ENCODE measurements at places on chromosomes 4 and X.

DNA sequence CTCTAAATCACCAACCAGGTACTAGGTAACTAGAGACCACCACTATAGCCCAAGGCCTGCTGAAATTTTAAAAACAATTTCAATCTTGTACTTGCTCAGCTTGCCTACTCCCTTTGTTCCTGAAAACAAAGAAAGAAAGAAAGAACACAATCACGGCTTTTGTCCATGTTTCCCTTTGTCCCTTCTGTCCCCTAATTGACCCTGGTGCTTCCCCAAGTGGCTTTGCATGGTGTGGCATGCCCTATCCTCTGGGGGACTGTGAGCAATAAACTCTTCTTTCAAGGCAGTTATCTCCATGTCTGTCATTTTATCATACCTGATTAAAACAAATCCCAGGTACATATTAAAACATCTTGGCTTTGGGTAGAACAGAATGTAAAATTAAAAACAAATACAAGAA is 94.8 kb downstream of the ARSJ start:
- DNase-seq = no peak

DNA sequence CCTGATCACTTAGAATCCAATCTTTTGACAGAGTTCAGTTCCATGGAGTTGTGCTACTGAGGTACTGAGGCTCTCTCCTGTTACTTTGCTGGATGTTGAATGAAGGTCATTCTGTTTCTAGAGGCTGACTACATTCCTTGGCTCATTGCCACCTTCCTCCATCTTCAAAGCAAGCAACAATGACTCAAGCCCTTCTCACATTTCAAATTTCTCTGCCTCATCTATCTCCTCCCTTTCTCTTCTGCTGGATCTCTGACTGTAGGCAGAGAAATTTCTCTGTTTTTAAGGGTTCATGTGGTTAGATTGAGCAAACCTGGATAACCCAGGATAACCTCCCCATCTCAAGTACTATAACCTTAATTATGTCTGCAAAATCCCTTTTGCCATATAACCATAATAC is 775.4 kb downstream of the STPG2 start:
- peak; percentile 20 for DNase-seq

- no peak for DNase-seq
Measured at GRCh38 chr4:91577864-91578263, 725.9 kb upstream of the GRID2 start.

DNA sequence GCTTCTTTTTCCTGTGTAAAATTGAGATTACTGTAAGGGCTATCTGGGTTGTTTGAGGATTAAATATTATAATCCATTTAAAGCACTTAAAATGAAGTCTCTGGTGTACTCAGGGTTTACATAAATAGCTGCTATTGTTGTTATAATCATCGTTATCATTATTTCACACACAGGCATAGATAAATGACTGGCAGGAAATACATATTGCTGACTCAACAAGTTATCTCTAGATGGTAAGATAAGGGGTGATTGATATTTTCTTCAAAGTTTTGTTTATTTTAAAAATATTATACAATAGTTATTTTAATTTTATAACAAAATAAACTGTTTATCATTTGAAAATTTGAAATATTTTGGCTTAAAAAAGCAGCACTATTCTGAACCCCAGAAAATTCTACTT is 134.3 kb upstream of the DCAF12L2 start:
- no peak for DNase-seq

DNA sequence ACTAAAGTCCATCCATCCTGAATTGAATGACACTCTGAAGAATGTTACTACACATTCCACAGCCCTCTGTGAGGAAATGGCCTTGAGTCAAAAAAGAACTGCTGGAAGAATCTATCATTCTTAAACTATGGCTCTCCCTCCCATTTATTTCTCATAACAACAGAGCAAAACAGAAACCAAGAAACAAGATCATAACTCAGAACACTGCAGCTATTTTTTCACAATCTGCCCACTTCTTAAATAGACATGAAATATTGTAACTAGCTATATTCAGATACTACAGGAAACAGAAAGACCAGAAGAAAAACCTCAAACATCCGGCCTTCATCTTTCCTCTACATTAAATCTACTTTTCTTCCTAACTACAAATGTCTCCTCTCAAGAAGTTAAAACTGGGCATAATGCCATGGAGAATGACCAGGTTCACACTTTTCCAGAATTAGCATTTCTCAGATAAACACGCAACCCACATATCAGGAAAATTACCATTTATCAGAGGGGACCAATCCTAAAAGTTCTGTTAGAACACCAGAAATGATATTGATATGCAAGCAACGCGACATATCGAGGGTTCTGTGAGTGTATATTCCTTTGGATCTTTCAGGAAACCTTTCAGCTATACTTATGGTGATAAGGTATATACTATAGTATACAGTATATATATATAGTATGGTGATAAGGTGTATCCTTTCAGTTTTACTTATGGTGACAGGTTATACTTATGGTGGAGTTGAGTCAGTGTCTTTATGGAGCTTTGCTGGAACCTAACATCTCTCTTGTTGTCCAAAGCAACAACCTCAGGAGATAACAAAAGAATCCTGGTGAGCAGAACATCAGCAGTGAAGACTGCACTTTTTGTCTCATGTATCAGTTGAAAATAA is 60.4 kb upstream of the IRF2 start:
- peak; percentile 84 for DNase-seq

DNA sequence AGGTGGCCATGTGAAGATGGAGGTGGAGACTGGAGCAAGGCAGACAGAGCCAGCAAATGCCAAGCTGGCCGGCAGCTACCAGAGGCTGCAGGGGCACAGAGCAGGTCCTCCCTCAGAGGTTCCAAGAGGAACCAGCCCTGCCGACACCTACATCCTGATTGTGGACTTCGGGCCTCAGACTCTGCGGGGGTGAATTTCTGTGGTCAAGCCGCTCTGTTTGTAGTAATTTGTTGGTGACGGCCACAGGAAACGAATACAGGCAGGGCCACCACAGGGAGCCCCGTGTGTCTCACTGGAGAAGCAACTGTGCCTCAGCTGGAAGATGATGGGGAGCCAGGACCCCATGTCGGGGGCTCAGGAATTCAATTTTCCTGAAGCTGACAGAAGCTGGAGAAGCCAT is 28.3 kb downstream of the ZFYVE28 start:
- no peak for DNase-seq

GRCh38 chr4:150581056-150581605 is 820 bp upstream of the MAB21L2 start:
- no peak for DNase-seq

- DNase-seq = peak; percentile 94
Measured at GRCh38 chrX:130079824-130080406, 30.4 kb downstream of the ELF4 start.

GRCh38 chrX:47223476-47224250 is 5.2 kb downstream of the CDK16 start:
- no peak for DNase-seq

DNA sequence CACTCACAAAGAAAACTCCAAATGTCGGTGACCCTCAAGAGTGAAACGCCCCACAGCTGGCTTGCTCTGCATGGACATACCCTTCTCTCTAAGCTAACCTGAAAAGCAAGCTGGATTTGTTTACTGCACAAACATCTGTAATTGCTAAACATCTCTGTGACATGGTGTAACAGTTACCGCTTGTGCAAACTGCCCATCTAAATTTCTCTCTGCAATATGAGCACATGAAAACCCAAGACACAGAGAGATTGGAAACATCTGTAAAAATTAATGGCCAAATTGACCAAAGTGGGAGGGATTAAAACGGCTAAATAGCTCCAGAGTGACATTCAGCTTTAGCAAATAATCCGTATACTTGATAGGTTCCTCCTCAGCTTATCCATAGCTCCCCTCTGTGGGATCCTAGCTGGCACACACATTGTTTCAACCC is 155.0 kb upstream of the MAP3K15 start:
- DNase-seq = peak; percentile 52

GRCh38 chr4:93810340-93810992 is 18.1 kb upstream of the ATOH1 start:
- DNase-seq = no peak

- no peak for DNase-seq
Measured at GRCh38 chr4:40749717-40750460, at the start of gene NSUN7. NSUN7 (plus strand) TSS chr4:40749955; CDS start chr4:40750694, 739 bp downstream.

DNA sequence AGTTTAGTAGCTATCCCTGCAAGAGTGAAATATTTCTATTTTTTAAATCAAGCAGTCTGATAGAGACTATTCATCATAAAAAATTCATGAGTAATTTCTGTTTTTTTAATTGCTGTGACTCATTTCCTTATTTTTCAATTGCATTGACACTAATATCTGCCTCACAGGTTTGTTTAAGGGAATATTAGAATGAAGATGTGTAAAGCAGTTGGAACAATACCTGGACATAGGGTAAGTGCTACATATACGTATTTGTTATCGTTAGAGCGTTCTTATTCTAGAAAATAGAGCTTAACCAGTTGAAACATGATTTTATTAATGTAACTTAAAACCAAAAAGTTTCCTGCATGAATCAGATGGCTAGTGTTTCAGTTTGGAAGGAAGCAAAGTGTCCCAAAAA is 2211.3 kb downstream of the PCDH7 start:
- no peak for DNase-seq

GRCh38 chr4:173924561-173924960 is 358.9 kb downstream of the FBXO8 start:
- peak; percentile 48 for DNase-seq

DNA sequence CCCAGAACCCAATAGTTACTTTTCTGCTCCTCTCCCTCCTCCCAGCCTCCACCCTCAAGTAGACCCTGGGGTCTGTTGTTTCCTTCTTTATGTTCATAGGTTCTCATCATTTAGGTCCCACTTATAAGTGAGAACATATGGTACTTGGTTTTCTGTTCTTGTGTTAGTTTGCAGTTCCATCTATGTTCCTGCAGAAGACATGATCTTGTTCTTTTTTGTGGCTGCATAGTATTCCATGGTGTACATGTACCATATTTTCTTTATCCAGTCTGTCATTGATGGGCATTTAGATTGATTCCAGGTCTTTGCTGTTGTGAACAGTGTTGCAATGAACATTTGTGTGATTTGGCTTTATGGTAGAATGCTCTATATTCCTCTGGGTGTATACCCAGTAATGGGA is 47.8 kb upstream of the LEF1 start:
- no peak for DNase-seq

- DNase-seq = no peak
Measured at GRCh38 chr4:131388277-131388676, 1760.8 kb upstream of the PCDH10 start.

GRCh38 chr4:158065603-158066002 is 107.2 kb downstream of the GASK1B start:
- DNase-seq = no peak

- DNase-seq = no peak
Measured at GRCh38 chr4:183399126-183399522, 45.3 kb upstream of the CDKN2AIP start.

- peak; percentile 9 for DNase-seq
Measured at GRCh38 chrX:75278991-75279390, 5.1 kb downstream of the UPRT start.

DNA sequence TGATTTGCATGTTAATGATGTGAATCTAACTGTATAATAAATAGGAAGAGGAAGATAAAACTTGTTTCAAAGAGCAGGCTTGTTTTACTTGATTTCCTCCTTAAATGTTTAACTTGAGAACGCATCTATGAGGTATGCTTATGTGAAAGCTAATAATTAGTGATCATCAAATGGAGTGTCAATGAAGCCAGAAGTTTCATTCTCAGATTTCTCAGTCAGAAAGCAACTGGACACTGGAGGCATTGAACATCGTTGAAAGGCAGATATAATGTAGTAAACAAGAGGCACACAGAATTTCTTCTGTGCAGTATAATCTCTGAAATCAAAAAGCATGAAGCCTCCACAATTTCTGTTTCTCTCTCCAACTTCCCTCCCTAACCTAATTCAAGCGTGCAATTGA is 672.9 kb downstream of the ADGRL3 start:
- DNase-seq = no peak

GRCh38 chr4:94177822-94178221 is 29.8 kb upstream of the SMARCAD1 start:
- no peak for DNase-seq

DNA sequence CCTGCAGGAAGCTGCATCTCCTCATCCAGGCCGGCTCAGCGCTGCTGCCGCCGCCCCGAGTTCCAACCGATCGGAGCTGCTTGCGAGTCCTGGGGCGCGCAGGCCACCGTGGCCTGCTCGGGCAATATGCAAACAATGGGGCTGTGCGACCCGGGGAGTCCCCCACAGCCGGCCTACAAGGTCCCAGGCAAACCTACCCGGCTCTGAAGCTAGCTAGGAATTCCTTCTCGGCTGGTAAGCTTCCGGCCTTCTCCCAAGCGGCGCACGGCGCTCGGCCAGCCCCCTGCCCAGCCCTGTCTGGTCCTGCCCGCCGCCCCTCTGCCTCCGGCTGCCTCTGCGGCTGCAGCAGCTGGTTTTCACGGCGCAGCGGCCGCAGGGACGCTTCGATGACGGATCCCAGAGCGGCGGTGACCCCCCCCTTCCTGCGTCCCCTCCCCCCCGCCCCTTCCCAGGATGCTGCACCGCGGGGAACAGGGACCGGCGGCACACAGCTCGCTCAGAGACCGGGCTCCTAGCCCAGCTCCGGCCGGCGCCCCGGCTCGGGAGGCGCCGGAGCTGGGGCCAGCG is 59.4 kb downstream of the TSC22D3 start:
- peak; percentile 19 for DNase-seq

DNA sequence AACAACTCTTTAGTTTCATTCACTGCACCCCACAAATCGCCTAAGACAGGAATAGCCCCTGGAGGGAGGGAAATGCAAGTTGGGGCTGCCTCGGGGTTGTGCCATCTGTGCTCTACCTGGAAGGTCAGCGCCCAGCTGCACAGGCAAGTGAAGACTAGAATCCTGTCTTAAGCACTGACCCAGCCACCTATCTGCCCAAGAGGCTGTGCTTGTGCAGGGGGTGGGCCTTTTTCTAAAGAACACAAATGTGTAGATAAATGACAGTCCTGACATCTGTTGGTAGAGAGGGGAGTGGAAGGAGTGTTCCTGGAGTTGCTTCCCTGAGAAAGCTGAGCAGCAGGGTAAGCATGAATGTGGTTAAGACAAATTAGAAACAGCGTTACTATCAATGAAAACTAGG is 15.7 kb downstream of the ZNF518B start:
- DNase-seq = no peak

DNA sequence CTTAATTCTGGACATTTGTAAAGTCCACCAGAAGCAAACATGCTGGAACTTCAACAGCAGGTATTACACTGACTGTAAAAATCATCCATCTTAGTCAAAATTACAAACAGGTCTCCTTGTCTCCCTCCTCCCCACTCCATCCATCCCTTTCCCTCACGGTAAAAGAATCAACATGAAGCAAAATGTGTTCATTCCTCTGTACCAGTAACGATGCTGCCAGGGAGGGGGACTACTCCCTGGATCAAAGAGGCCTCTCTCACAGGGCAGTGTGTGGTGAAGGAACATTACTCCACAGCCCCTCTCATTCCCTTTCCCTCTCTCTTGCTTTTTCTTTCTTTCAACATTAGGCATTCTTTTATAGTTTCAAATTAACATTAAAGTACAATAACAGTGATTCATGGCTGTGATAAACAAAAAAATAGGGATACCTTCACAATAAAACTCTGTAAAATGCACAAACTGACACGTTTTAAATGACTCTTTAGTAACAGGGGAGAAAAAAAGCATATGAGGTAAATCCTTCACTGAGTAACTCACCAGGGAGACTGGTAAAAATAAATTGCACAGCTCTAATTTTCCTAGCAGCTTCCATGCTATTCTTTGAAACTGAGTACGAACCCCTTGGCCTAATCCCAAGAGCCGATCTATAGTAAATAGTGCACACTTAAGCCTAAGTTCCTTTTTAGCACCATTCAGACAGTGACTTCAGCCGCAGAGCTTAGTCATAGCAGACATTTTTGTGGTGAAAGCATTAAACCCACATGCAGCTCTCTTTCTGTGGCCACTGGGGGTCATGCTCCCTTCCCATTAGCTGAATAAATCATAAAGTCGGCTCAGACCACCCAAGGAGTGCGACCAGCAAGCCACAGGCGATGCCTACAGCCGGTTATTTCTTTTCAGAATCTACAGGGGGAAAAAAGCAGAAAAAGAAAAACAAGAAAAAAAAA is 215.6 kb upstream of the GYPA start:
- peak; percentile 84 for DNase-seq
